ENCODE measurements at places on chromosomes 6 and 20.

DNA sequence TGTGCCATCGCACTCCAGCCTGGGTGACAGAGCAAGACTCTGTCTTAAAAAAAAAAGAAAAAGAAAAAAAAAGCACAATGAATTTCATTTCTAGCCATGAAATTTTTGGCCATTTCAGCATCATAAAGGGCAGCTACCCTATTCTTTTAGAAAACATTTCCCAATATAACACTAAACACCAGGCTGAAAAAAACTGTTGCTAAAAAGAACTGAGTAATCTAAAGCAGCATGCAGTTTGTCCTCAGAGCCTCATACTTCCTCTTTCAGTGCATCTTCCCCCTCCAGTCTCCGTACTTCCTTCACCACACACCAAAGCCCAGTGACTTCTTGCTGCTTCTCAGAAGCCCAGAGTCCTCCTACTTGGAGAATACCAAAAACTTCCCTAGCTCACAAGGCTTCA, 5.6 kb upstream of the IFNGR1 start:
- no peak for DNase-seq

- DNase-seq, result no peak
Measured at GRCh38 chr20:40188319-40188718, 500.7 kb downstream of the MAFB start.

DNA sequence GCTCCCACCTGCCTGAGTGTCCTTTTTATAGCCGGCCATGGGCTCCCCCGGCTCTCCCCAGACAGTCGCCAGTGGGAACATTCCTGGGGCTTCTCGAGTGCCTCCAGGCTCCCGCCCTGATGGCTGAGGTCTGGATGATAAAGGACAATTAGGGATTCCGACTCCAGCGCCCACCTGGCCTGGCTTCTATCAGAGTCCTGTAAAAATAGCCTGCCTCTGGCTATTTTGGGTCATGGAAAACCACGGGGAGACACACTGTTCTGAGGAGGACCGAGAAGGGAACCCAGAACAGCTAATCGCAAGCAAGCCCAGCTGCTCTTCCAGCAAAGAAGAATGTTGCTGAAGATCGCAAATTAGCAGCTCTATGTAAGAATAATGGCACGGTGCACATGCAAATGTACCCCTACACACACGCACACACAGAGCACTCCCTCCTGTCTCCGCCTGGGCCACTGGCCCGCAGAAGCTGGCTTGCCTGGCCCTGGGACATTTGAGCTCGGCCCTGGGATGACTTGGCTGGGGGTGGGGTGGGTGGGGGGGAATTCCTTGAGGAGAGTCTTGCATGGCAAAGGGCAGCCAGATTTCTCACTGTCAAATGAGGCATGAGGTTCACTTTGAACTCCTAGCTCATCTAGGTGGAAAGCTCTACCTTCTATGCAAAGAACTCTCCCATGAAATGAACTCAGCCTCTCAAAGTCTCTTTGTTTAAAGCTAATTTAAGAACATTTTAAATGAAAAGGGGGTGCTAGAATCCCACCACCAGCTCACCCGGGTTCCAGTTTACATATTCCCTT, 55.3 kb downstream of the CTCFL start:
- no peak for DNase-seq

DNA sequence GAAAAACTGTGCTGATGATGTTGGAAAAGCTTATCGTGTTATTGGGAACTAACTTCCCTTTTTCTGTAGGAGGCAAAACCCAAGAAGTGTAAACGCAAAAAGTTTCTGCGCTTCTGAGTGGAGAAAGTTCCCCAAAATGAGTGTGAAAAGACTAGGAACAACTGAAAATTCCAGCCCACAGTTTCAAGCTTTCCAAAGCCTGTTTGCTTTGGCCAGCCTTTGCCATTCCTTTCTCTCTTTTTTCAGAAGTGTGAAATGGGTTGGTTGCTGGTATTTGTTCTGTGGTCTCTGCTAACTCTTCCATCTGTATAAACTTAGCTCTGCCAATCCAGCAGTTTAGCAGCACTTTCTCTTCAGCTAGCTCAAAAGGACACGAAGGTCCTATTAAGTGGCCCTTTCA, 491.3 kb downstream of the MAFB start:
- DNase-seq, result no peak

- no peak for DNase-seq
Measured at GRCh38 chr20:46333161-46333991, 25.1 kb upstream of the CDH22 start.

DNA sequence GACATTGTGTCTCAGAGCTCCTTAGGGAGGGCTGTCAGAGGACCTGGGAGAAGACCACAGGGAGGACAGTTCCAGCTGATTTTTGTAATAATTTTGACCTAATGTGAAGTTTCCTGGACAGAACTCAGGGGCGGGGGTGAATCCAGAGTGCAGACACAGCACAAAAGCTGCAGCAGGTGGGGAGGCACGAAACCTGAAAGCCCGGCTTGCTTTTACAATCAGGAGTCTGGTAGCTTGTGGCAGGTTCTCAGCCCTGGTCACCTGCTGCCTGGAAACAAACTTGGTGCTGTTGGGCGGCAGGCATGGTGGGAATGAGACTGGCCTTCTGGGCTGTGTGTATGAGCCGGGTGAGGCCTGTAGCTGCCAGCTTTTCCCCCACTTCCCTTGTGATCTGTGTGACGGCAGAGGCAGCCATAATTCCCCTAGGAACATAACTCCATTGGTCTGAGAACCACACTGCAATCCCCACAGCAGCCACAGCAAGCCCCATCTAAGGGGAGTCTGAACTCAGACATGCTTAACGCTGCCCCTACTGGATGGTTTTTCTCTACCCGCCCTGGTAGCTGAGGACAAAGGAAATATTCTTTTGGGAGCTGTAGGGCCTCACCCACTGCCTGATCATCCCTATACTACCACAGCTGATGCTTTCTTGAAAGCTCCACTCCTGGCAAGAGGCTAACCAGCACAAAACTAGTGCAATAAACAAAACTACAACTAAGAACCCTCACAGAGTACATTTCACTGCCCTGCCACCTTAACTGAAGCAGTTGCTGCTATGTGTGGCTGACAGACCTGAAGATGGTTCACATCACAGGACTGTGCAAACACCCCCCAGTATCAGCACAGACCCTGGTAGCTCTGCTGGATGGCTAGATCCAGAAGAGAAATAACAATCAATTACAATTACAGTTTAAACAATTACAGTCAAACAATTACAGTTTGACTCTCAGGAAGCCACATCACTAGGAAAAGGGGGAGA, 1055.1 kb upstream of the GJE1 start:
- no peak for DNase-seq

DNA sequence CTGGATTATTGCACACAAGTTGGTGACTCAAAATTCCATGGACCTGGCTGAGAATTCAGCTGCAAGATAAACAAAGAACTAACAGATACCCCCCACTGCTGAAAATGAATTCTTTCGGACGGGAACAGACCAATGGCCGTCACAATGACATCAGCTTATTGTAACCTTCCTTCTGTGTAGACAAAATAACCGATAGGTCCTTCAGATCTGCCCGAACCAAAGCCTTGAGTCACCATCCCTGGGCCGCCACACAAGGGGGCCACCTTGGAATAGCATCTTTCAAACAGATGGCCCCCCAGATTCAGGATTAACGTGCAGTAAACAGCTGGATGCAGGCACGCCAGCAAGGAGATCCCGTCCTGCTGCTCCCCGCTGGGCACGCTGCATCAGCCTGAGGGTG, 214.0 kb upstream of the EXOC2 start:
- DNase-seq, result no peak

DNA sequence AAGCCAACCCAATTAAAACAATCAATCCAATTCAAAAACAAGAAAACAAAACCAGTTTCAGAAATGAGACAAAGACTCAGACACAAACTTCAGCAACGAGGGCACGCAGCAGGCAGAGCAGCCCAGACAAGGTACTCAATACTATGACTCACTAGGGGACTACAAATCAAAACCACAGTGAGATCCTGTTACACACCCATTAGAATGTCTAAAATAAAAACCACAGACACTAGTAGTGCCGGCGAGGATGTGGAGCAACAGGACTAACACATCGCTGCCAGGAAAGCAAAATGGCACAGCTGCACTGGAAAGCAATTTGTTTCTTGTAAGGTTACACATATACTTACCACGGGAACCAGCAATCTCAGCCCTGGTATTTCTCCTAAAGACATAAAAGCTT, 28.4 kb upstream of the MAS1L start:
- no peak for DNase-seq

- DNase-seq, result no peak
Measured at GRCh38 chr20:51711426-51711825, 56.8 kb downstream of the ATP9A start.

Measured in anterior cingulate cortex (tissue), 58 donors.